Right atrium auricular region (tissue), 2 donors: ENCODE measurements at places on chromosomes 12 and 14. TPM values are rescaled to one million over a fixed set of nuclear protein-coding genes. Genes with fewer than 3 reads are reported as not detected.
A peak's percentile ranks its signal among the peaks of the same experiment; 100 is the strongest.

Gene BEGAIN
- 0.93 TPM for total RNA-seq

DNA sequence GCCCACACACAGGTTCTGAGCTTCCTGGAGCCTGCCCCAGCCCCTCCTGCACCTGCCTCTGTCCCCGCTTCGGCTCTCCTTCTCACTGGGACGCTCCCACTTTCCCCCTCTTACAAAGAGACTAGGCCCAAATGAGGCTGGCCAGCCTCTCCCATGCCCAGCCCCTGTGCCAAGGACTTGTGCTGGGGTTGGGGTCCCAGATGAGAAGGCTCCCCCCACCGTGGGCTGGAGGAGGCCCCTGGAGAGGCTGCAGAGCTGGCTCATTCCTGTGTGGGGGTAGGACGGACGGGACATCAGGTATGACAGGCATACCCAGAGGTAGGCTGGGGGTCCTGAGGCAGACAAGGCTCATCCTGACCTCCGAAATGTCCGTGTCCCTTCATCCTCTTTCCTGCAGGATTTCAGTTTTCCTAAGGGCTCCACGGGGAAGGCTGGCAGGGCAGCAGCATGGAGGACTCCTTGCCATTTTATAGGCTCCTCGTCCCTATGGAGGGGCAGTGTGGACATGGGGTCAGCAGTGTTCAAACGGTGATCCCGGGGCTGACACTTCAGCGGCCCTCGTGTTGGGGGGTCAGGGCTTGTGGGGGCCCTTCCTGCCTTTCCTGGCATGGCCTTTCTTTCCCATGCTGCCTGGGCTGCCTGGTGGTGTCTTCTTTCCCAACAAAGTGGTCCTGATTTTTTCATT, 49.1 kb upstream of the MEG3 start:
- H3K27ac ChIP-seq: no peak overlapping the region
- no peak for DNase-seq
- no peaks in the 10 kb centered on the region for H3K36me3 ChIP-seq
- no peak overlapping the region for H3K4me3 ChIP-seq

DNA sequence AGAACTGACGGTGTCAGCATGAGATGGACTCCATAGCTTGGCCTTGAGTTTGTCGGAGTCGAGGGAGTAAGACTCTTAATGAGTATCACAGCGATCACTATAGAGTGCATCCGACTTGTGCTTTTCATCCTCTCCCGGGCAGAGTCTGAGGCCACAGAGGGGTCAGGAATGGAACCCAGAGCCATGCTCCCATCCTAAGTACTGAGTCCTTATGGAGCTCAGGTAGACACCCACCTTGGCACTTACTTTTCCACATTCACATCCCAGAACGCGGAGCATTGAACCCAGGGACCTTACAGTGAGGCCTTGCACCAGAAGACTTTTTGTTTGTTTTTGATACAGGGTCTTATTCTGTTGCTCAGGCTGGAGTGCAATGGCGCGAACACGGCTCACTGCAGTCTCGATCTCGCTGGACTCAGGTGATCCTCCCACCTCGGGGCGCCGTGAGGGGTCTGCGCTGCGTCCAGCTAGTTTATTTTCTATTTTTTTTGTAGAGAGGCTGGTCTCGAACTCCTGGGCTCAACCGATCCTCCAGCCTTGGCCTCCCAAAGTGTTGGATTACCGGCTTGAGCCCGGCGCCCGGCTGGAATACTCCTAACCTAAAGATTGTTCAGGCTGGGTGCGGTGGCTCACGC, 719 bp upstream of the SRSF9 start:
- no peak for DNase-seq
- H3K27me3 ChIP-seq: no peaks in the 10 kb centered on the region
- peaks cover 12% of the 10 kb centered on the region for H3K36me3 ChIP-seq
- H3K27ac ChIP-seq: peak overlapping the region; percentile 85
- H3K4me3 ChIP-seq: peak overlapping the region; percentile 87

GRCh38 chr12:68176257-68176656, 16.7 kb upstream of the IFNG start:
- H3K36me3 ChIP-seq: no peaks in the 10 kb centered on the region
- no peak overlapping the region for H3K27ac ChIP-seq
- H3K27me3 ChIP-seq: no peaks in the 10 kb centered on the region
- DNase-seq: no peak
- no peak overlapping the region for H3K4me3 ChIP-seq

DNA sequence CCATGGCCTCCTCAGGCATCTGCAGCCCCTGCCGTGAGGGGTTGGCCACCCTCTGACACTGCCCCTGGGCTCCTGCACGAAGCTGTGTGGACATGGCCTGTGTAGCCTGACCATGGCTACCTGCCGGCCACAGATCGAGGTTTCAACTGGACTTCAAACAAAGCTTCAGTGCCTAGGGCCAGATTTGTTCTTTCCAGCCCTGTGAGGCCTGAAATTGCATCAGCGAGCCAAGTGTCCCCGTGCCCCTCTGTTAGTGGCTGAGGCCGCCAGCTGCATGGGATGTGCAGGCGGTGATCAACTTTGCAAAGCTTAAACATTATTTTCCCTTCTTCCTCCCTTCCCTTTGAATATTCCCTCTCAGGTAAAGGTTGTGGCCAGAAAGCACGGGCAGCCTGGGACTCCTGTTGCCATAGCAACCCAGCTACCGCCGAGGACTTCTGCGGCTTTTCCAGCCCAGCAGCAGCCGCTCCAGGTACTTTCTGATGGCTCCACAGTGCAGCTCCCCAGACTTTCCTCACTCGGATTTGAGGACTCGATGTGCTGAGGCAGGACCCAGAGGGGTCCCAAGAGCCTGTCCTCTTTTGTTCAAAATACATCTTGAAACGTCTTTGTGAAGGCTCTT, 35.8 kb downstream of the DDX51 start:
- H3K36me3 ChIP-seq: peaks cover 35% of the 10 kb centered on the region
- no peaks in the 10 kb centered on the region for H3K27me3 ChIP-seq
- H3K4me1 ChIP-seq: no peaks in the 10 kb centered on the region
- no peak overlapping the region for H3K27ac ChIP-seq
- H3K4me3 ChIP-seq: no peak overlapping the region

GRCh38 chr14:73136387-73137225, at the start of gene PSEN1:
PSEN1 (plus strand) TSS chr14:73136507; CDS start chr14:73148020, 11,513 bp downstream.
- peak; percentile 97 for DNase-seq
- H3K36me3 ChIP-seq: no peaks in the 10 kb centered on the region
- no peaks in the 10 kb centered on the region for H3K4me1 ChIP-seq
- H3K4me3 ChIP-seq: peak within 1 kb of the TSS; percentile 94
- no peaks in the 10 kb centered on the region for H3K27me3 ChIP-seq
- H3K27ac ChIP-seq: peak within 1 kb of the TSS; percentile 95

GRCh38 chr14:39430762-39431415, 1.3 kb downstream of the FBXO33 start:
- H3K4me3 ChIP-seq: peak overlapping the region; percentile 67
- no peaks in the 10 kb centered on the region for H3K27me3 ChIP-seq
- H3K27ac ChIP-seq: peak overlapping the region; percentile 99
- no peak for DNase-seq
- no peaks in the 10 kb centered on the region for H3K4me1 ChIP-seq

Gene FAM181A
- total RNA-seq: not detected

- H3K27ac ChIP-seq: no peak overlapping the region
- no peak for DNase-seq
- no peaks in the 10 kb centered on the region for H3K36me3 ChIP-seq
Observed at GRCh38 chr14:53304726-53305381, 151.7 kb upstream of the DDHD1 start.

GRCh38 chr12:9940375-9940774, 8.2 kb upstream of the CLEC2A start:
- DNase-seq: no peak
- H3K27me3 ChIP-seq: no peaks in the 10 kb centered on the region
- no peak overlapping the region for H3K4me3 ChIP-seq
- no peaks in the 10 kb centered on the region for H3K36me3 ChIP-seq
- H3K4me1 ChIP-seq: no peaks in the 10 kb centered on the region

DNA sequence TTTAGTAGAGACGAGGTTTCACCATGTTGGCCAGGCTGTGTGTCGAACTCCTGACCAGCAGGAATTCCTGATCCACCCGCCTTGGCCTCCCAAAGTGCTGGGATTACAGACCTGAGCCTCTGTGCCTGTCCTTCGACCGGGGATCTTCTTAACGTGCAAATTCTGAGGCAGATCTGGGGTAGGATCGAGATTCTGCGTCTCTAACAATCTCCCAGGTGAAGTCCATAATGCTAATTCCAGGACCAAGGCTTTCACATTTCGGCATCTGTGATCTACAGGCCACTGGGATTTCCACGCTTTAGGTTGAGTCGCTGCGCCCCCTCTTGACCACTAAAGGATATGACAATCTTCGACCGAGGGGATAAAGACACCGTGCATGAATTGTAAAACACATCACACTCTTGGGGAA, 24.8 kb downstream of the FOS start:
- peaks cover 2% of the 10 kb centered on the region for H3K4me1 ChIP-seq
- no peak overlapping the region for H3K27ac ChIP-seq
- H3K27me3 ChIP-seq: no peaks in the 10 kb centered on the region
- DNase-seq: peak; percentile 82

Gene RNASE3
- total RNA-seq: not detected

- H3K4me3 ChIP-seq: no peak overlapping the region
- no peak for DNase-seq
- H3K27ac ChIP-seq: no peak overlapping the region
Observed at GRCh38 chr14:56297449-56297848, 179.2 kb downstream of the PELI2 start.

- H3K4me1 ChIP-seq: no peaks in the 10 kb centered on the region
- no peak overlapping the region for H3K4me3 ChIP-seq
- no peaks in the 10 kb centered on the region for H3K27me3 ChIP-seq
- H3K36me3 ChIP-seq: no peaks in the 10 kb centered on the region
- DNase-seq: no peak
- H3K27ac ChIP-seq: no peak overlapping the region
Observed at GRCh38 chr12:14931359-14931758, 7.0 kb downstream of the ERP27 start.

DNA sequence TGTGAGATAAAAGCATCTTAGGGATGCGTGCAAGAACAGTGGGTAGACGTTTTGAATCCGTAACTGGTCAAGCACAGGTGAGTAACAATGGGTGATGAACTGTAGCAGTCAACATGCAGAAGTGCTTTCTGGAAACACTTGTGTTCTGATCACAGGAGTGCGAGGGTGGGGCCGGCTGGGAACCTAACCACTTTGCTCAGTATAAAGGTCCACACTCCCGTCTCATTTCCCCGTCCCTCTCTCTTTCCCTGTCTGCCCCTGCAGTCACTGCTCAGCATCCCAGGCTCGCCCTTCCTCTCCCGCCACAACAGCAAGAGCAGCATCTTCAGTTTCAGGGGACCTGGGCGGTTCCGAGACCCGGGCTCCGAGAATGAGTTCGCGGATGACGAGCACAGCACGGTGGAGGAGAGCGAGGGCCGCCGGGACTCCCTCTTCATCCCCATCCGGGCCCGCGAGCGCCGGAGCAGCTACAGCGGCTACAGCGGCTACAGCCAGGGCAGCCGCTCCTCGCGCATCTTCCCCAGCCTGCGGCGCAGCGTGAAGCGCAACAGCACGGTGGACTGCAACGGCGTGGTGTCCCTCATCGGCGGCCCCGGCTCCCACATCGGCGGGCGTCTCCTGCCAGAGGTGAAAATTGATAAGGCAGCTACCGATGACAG, 127.1 kb downstream of the FIGNL2 start:
- H3K27ac ChIP-seq: no peak overlapping the region
- no peaks in the 10 kb centered on the region for H3K36me3 ChIP-seq
- peaks cover 5% of the 10 kb centered on the region for H3K27me3 ChIP-seq
- no peak for DNase-seq
- H3K4me1 ChIP-seq: no peaks in the 10 kb centered on the region

DNA sequence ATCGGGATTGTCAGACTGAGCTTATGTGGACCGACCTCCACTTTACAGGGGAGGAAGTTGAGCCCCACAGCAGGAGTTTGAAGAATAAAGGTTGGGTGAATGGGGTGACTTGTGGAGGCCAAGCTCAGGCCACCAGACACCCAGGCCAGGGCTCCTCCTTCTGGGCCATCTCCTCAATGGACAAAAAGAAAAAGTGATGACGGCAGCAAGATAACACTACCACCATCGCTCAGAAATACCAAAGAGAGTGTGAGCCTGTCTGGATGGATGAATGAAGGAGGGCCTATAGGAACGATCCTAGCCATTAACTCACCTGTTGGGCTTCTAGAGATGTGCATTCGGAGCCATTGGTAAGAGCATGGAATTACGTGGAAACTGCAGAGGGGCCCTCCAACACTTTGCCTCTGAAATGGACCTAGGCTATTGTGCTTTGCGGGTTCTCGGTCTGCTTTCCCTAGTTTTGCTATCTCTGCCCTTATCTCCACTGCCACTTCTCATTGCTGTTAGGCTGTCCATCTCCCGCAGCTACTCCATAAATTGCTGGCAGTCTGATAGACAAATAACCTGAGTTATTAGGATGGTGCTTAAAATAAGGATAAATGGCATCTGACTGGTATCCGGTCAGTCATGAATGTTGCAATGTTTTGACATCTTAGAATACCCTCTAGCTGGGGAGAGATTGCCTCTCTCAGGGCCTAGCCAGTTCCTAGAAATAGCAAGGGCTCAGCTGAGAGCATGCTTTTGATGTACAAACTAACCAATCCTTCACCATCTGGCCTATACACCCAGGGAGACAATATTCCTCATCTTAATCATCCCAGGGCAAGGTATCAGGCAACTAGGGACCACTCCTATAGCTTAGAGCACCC, 9.6 kb upstream of the PLEK2 start:
- no peak for DNase-seq
- no peak overlapping the region for H3K27ac ChIP-seq
- no peaks in the 10 kb centered on the region for H3K36me3 ChIP-seq
- H3K4me1 ChIP-seq: no peaks in the 10 kb centered on the region

- no peaks in the 10 kb centered on the region for H3K36me3 ChIP-seq
- H3K27me3 ChIP-seq: no peaks in the 10 kb centered on the region
- no peak overlapping the region for H3K27ac ChIP-seq
- H3K4me1 ChIP-seq: no peaks in the 10 kb centered on the region
- no peak for DNase-seq
Observed at GRCh38 chr14:54189748-54190354, 207.0 kb upstream of the CDKN3 start.

DNA sequence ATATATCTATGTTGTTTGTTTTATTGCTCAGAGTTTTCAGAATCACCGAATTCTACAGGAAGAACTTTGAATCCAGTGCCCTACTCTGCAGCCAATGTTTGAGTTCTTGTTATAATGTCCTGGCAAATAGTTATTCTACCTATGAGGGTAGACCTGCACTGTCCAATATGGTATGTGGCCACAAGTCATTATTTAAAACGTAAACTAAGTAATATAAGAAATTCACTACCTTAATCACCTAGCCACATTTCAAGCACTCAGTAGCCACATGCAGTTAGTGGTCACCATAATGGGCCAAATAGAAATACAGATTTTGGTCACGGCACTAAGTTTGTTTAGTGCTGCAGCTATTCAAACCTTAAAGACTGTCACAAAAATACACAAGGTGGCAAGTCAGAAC, 26.4 kb downstream of the GNPTAB start:
- H3K4me1 ChIP-seq: no peaks in the 10 kb centered on the region
- H3K27ac ChIP-seq: no peak overlapping the region
- no peak overlapping the region for H3K4me3 ChIP-seq
- no peak for DNase-seq

- H3K36me3 ChIP-seq: no peaks in the 10 kb centered on the region
- no peak for DNase-seq
- H3K4me1 ChIP-seq: no peaks in the 10 kb centered on the region
- no peaks in the 10 kb centered on the region for H3K27me3 ChIP-seq
- no peak overlapping the region for H3K4me3 ChIP-seq
Observed at GRCh38 chr14:56194042-56194441, 75.8 kb downstream of the PELI2 start.

GRCh38 chr12:109640961-109641360, 67.4 kb downstream of the MVK start:
- no peak overlapping the region for H3K4me3 ChIP-seq
- H3K4me1 ChIP-seq: no peaks in the 10 kb centered on the region

- H3K27me3 ChIP-seq: no peaks in the 10 kb centered on the region
- no peaks in the 10 kb centered on the region for H3K36me3 ChIP-seq
- no peak overlapping the region for H3K4me3 ChIP-seq
- no peak for DNase-seq
Observed at GRCh38 chr14:75562089-75562488, 16.3 kb upstream of the FLVCR2 start.
